ENCODE measurements at places on chromosomes 2 and 18. TPM values are rescaled to one million over a fixed set of nuclear protein-coding genes. Genes with fewer than 3 reads are reported as not detected.

DNA sequence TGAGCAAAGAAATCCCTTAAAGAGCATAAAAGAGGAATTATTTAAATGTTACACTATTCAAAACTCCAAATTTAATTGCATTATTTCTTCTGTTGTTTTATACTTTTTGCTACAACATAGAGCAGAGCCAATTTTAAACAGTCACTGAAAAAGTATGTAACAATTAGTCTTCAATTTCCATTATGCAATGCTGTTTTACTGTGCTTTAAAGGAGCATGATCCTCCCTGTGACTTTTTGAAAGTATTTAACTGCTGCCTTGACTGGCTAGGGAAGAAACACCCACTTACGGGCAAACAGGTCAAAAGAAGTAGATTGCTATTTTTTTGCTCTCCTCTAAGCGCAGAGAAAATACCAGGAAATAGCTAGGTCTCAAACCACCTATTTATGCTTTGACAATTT lies 217.4 kb upstream of the GCFC2 start:
- DNase-seq: no peak

The OXER1 gene
- total RNA-seq: 0.48 TPM

The FEV gene
- total RNA-seq: not detected

DNA sequence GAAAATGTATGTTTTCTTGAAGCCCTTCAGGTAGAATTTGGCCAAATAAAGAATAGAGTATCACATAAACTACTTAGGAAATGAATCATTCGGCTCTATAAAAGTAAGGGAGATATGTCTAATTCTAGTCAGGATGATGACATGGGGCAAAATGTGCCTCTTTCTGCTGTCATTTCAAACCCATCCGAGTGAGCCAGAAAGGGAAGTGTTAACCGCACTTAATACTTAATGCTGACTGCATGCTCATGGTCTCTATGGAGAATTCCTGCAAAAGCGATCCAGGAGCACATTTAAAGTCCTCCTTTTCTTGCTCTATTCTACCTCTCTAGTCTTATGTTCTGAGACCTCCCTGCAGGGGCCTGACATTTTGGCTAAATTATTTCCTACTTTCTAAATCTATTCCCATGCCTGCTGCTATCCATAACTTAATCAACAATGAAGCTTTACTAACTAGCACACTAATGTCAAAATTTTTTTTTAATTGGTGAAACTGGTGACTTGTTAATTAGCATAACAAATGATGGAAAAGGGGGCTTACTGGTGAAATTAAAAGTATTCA lies 127.4 kb downstream of the CDC42EP3 start:
- no peak for DNase-seq

- DNase-seq: no peak
Observed at GRCh38 chr2:109558076-109558882, 55.5 kb downstream of the SEPTIN10 start.

DNA sequence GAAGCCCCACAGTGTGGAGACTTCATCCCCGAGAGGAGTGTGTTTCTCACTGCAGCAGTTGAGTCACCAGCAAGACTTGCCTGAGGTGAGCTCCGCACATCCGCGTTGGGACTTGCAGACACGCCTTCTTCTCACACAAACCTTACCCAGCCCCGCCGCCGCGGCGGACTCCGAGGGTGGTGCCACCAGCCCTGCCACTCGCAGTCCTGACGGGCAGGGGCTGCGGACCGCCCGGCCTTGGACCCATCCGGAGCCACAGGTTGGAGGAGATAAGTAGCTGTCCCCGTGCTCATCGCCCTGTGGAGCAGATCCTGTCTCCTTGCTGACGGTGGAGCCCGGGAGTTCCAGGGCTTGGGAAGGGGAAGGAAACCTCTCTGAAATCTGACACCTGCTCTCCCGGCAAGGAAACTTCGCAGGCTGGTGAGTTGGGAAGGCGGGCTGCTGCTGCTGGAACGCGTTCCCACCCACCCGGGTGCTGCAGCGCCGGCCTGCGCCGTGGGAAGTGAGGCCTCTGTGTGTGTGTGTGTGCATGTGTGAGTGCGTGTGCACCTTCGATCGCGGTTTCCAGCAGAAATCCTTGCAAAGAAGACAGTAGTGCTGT lies at the start of gene RAB27B:
Gene RAB27B, plus strand, starts transcription at position 197 of the 601 bp plus-strand sequence. CDS start 49,109 bp downstream, outside the sequence.
- DNase-seq: peak; percentile 68

The ABCG8 gene
- not detected for total RNA-seq

- no peak for DNase-seq
Observed at GRCh38 chr18:58865701-58866065, 1.0 kb downstream of the ZNF532 start.

The SCN9A gene
- 1.1 TPM for total RNA-seq

DNA sequence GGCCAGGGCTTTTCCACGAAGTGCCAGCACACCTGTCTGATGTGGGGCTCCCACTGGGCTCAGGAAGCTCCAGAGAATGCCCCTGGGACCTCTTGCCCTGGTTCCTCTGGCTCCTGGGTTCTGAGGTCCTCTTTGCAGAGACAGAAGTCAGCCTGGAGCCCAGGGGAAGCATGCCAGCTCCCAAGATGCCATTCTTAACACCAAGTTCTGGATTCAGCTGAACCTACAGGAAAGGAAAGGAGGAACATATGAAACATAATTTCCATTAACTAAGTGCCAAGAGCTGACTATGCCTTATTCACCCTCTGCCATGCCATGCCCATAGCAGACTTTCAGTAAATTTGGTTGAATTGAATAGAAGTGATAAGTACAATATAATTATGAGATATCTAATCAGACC lies 21.9 kb downstream of the FAM124B start:
- no peak for DNase-seq

GRCh38 chr2:145065342-145065741 lies 545.4 kb upstream of the ZEB2 start:
- no peak for DNase-seq

The GAL3ST2 gene
- total RNA-seq: 0.56 TPM

The NPPC gene
- 0.82 TPM for total RNA-seq

The HOXD10 gene
- not detected for total RNA-seq

The ANKRD62 gene
- not detected for total RNA-seq

The IL1F10 gene
- total RNA-seq: not detected

The EIPR1 gene
- total RNA-seq: 13.2 TPM

DNA sequence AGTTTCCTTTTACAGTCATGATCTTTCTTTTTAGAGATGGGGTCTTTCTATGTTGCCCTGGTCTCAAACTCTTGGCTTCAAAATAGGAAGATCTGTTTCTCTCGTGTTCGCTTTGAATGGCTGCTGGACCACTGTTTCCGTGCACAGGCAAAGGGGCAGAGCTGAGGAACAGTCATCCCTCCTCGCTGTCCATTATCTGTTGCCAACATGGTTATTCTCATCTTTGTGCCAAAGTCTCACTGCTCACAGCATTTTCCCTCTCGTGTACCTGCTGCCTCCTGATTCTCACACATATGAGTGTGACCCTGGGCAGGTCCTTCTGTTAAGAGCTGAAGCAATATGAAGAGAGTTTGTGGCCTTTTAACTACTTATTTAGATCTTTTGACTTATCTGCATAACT lies 28.0 kb upstream of the CCNYL1 start:
- DNase-seq: no peak

DNA sequence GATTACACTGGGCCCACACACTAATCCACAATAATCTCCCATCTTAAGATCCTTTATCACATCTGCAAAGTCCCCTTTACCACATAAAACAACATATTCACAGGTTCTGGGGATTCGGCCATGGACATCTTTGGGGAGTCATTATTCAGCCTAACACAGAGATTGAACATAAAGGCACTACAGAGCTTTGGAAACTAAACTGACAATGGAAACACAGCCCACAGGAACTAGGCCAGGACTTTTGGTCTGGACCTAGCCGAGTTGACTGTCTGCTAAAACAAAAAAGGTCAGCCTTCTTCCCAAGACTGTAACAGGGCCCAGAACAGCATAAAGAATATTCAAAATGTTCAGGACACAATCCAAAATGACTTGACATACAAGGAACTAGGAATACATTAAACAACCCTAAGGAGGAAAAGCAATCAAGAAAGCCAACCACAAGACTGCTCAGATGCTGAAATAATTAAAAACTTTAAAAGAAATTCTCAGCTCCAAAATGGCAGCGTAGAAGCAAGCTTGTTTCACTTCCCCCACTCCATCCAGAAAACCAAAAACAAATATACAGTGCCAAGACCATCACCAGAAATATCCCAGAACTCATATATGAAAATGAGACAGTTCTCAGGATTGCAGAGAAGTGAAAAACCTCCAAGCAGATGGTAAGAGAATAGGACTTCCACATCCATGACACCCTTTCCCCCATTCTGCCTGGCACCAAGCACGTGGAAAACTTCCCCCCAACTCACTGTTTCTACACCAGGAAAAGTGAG lies 207.8 kb downstream of the ATAD2B start:
- no peak for DNase-seq

DNA sequence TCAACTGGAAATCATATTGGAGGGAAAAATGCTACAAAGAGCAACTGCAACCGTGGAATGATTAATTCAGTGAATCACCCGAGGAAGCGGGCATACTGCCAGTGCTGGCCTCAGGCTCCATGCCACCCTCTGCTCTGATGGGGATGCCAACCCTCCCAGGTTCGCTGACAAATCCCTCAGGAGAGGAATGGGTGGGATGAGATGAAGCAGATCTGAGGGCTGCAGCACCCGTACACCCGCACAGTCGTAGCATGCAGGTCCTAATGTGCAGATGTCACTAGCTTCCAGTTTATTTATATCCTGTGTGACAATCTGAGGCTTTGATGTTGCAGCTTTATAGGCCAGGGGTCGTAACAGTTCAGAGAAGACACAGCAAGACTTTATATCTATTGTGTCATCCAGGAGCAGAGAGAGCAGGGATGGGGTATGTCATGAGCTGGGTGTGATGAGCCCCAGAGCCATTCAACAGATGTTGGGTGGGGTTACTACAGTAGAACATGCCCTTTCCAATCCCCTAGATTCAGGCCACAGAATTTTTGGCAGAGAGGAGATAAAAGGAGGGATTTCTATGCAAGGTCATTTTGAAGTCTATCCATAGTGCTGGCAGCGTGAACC lies 44.6 kb downstream of the DPP4 start:
- no peak for DNase-seq

DNA sequence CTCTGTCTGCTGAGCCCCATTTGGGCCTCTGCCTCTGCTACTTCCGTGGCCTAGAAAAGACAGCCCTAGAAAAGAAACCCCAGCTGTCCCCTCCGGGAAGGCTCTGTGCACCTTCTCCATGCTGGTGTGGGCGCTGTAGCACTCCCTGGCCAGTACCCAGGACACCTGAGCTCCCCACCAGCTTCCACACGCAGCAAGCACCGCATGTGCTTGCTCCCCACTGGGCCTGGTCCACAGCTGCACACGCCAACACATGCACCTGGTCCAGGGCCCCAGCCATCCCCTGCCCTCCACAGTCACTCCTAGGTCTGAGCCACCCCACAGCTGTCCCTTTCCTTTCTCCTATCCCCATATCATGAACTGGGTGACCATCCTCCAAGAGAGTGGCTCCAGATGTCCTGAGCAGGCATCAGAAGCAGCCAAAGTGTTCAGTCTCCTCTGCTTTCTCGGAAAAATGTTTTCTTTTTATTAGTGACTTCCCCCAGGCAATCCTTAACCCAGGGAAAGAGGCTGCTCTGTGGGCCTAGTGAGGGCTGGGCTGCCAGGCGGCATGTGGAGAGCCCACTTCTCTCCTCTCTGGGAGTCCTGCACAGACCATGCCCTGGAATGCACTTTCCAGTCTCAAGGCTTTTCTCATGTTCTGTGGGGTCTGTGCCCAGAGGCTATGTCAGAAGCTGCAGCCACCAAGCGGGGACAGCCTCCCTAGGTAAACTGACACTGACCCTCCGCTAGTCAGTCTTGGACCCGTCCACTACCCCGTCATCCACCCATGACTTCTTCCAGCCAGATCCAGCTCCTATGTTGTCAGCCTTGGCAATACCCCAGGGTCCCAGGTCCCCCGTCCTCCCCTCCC lies 133.7 kb downstream of the KLHL29 start:
- DNase-seq: no peak

DNA sequence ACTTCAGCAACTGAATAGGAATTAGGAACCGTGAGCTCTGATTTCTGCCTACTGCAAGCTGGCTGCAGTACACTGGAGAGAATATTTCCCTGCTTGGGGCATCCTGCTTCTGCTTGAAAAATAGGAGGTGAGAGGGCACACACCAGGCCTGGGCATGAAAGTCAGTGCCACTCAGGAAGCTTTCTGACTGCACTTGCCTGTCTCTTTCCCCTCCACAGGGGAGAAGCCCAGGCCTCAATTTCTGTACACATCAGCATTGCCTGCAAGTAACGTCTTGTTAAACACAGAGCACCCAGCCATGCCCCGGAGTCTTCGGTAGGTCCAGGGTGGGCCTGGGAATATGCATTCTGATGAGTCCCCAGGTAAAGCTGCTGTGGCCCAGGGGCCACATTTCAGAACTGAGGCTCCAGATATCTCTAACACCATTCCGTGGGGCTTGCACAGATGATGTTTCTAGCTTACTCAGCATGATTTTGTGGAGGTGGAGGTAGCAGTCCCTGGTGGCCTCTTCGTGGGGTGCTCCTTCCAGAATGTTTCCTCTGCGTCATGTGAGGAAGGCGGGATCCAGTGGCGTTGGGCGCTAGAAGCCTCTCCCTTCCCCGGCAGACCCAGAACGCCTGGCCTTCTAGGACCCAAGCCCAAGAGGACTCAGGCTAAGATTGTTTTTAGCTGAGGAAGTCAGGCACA lies 114.1 kb downstream of the ZBTB7C start:
- peak; percentile 53 for DNase-seq

The DBI gene
- total RNA-seq: 174 TPM

DNA sequence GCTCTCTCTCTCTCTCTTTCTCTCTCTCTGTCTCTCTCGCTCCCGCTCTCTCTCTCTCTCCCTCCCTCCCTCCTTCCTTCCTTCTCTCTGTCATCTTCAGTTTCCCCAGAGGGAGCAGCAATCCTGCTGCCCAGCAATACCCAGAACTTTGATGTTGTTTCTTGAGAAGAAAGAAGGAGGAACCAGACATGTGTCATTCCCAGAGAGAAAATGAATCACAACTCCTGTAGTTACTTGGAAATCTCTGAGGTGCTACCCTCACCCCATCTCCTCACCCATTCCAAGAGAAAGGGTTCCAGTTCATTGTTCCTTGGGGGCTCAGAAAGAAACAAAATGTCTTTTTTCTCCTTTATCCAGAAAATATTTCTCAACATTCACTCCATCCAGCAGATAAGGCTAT lies 449.1 kb downstream of the TNS1 start:
- no peak for DNase-seq

GRCh38 chr2:83764447-83765005 lies 694.6 kb downstream of the SUCLG1 start:
- DNase-seq: no peak

DNA sequence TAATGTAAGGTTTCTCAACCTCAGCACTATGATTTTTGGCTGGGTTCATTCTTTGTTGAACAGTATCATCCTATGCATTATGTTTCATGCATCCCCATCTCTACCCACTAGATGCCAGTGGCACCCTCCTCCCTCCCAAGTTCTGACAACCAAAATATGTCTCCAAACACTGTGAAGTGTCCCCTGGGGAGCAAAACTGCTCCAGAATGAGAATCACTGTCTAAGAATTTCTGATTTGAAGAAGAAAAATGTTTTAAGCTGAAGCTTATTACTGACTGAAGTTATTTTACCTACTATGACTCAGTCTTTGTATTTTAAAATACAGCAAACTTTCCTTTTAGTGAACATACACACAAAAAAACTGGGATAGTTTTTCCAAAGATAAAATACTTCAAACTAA lies 3.4 kb downstream of the THADA start:
- no peak for DNase-seq

Data from right atrium auricular region (tissue), 2 donors.